ENCODE measurements at places on chromosomes 1 and 21.

DNA sequence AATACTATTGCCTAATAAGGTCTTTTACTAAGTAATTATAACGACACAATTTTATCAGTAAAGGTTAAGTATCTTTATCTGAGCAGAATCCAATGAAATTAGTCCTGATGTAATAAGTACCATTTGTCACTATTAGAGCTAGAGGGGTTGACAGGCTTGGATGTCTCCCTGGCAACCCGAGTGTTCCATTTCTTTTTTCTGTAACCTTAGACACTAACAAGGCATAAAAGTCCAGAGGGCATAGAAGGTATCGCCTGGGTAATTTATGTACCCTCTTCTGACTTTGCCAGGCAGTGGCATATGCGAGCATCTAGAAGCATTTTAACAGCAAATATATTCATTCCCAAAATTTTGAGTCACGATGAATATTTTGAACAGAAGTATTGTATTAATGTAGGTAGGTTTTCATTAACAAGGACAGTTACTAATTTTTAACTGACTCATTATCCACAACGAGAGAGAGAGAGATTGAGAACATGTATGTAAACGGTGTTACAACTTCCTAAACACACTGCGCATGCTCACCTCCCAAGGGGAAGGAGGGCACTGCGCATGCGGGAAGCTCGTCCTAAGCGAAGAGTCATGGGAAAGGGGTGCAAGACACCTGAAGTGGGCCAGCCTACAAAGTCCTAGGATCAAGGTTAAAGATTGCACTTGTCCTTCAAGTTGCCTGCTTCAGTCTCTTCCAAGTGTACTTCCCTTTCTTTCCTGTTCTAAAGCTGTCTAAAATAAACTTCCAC lies 423.9 kb downstream of the DSCAM start:
- DNase-seq: no peak

DNA sequence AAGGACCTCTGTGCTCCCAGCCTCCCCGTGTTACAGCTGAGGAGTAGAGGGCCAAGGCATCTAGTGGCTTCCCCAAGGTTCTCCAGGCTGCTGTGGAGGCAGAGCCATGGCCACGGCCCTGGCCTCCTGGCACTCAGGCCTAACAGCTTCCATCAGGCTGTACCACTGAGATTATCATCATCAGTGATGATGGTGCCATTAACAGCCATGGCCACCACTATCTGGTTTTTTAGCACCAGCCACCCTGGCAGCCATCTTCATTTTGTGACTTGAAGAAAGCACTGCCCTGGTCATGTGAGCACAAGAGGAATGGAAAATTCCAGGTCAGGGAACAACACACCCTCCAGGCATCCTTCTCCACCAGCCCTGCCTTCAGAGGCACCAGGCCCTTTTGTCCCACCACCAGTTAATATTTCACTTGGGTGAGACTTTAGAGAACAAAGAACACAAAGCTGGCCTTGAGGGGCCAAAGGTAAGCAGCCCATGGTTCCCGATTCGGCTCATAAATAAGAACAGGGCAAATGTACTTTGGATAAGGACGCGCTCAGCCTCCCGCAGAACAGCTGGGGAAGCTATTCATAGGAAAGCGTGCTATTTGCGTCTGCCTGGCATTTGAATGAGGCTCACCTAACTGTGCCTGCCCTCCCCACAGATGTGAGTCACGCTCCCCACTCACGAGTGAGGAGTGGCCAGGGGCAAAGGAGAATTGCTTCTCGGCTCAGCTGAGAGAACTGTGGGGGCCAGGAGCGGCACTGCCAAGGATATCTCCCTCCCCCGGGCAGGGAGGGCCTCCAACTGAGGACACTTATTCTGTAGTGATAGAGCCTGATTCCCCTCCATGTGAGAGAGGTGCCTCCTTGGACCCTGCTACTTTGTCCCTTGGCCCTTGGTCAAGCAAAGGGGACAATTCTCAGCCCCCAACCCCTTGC lies 95.6 kb downstream of the CD58 start:
- no peak for DNase-seq

- no peak for DNase-seq
Observed at GRCh38 chr1:83318366-83318765, 680.6 kb downstream of the TTLL7 start.

DNA sequence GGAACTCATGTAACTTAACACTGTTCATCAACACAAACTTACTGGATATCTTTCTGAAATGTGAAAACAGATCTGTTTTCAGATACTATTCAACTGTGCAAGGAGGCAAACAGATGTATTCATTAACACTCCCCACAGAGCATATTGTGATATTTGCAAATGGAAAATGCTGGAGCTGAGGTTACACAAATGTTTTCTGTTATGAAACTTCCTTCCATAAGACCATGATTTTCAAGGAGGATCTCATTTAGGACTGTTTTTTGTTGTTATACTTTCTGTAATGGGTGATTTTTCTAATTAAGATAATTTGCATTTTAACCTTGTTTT lies 56.1 kb downstream of the GABPA start:
- no peak for DNase-seq

DNA sequence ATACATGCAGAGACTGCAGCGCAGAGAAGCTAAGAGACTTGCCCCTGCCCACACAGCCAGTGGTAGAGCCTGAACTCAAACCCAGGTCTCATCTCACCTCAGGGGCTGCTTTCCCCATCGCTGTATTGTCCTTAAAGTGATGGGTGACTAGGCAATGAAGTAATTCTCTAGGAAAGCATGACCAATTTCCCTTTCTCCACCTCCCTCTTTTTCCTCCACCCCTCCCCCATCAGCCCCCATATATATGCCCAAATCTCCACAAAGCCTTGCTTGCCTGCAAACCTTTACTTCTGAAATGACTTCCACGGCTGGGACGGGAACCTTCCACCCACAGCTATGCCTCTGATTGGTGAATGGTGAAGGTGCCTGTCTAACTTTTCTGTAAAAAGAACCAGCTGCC lies at the start of gene IL24:
IL24 (plus strand) TSS at position 269 of the 400 bp plus-strand sequence. CDS start 390 bp downstream, outside the sequence.
- DNase-seq: no peak

- DNase-seq: no peak
Observed at GRCh38 chr1:8871965-8872399, 6.5 kb downstream of the ENO1 start.

- no peak for DNase-seq
Observed at GRCh38 chr1:95627244-95627643, 393.2 kb downstream of the RWDD3 start.

DNA sequence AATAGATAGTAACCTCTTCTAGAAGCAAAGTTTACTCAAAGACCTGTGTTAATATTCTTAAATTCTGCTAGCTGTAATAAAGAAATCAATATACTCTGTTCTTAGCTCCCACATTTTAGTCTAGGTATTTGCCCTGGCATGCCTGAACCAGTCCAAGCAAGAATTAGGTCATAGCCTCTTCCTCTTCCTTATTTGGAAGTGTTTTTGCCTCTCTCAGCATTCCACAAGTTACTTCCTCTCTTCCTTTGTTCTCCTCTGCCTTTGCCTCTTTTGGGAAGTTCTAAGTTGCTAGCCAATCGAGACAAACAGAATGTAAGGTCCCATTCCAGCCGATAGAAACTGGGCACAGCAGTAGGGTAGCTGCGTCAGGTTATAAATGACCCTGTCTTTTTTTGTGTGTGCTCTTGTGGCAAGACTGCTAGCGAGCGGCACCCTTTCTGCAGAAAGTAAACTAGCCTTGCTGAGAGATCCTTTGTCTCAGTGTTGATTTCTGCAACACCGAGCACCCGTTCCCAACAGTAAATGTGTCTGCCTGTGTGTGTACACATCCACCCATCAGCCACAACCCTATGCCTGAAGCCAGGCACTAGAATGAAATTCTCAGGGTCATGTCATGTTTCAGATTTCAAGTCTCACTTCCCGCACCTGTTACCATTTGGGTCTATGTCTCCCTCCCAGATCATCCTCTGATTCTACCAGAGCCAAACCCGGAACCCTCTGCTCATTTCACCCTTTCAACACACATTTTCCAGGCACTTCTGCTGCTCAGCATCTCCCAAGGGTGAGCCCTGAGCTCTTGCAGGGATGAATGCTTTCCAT lies 37.5 kb downstream of the LRRC3 start:
- no peak for DNase-seq

DNA sequence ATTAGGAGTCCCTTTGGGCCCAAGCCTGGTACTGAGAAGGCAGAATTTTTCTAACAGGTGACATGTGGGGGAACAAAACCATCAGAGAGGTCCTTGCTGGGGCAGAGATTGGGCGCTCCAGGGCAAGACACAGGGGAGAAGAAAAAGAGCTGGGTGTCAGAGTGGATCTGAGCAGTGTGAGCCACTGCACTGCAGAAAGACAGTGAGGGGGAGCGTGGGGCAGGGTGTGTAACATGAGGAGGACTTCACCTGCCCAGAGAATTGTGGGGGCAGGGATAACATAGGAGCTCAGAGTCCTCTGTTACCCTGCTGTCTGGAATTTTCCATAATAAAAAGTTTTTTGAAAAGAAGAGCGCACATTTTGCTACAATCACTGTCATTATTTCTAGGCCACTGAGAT lies 25.5 kb upstream of the CSF3R start:
- DNase-seq: no peak

GRCh38 chr21:33684923-33685560 lies 42.7 kb downstream of the ITSN1 start:
- no peak for DNase-seq

DNA sequence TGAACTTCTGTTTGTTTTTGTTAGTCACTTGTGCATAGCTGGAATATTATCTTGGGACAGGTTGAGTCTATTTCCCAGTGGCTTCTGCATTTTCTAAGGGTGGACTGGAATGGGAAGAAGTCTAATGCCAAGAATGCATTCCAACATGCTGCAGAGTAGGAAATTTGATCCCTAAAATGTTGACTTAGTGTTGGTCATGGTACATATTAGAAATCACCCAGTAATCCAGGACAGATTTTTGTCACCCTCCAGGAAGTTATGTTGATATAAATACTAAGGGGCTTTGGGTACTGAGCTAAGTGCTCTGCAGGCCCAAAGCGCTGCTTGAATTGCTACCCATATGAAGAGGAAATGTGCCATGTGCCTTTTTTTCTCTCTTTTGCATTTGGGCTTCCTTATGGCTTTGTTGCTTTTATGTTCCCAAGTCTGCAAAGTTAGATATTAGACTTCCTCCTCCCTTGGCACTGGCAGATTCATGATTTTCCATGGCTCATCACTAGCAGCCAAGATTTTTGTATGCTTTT lies 10.0 kb downstream of the ARID1A start:
- no peak for DNase-seq

- no peak for DNase-seq
Observed at GRCh38 chr1:1088029-1088800, 14.1 kb upstream of the RNF223 start.

GRCh38 chr1:18032172-18032859 lies 75.3 kb upstream of the IGSF21 start:
- DNase-seq: no peak

DNA sequence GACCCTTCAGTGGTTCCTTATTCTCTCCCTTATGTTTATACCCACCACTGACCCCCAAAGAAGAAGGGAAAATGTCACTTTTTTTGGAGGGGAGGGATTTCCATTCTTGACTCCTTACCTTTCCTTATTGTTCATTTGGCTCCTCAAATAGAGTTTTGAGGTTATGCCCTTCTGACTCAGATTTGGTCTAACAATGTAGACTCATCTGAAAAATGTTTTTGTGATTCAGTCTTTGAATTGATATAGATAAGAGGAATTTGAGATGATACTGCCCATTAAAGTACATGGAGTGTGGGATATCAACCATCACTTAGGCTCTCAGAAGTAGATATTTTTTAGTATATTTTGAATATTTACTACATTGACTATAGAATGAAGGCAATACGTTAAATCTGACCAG lies 16.1 kb downstream of the USP1 start:
- DNase-seq: no peak
